ENCODE measurements at places on chromosomes 13 and 19. TPM values are rescaled to one million over a fixed set of nuclear protein-coding genes. Genes with fewer than 3 reads are reported as not detected.

DNA sequence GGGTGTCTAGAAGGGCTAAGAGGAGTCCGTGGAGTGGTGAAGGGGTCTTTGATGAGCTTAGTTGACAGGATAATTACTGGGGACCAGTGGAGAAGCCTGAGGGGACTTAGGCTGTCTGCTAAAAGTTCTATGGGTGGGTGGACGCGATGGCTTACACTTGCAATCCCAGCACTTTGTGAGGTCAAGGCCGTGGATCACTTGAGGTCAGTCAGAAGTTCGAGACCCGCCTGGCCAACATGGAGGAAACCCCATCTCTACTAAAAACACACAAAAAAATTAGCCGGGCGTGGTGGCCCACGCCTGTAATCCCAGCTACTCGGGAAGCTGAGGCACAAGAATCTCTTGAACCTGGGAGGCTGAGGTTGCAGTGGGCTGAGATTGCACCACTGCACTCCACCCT is 2.8 kb upstream of the GSK3A start:
- H3K4me3 ChIP-seq: peak overlapping the region; percentile 89
- no peak for DNase-seq
- H3K27me3 ChIP-seq: no peaks in the 10 kb centered on the region
- peak overlapping the region; percentile 99 for H3K27ac ChIP-seq
- H3K36me3 ChIP-seq: peaks cover 5% of the 10 kb centered on the region

- peak overlapping the region; percentile 31 for H3K4me3 ChIP-seq
- H3K27me3 ChIP-seq: peaks cover 80% of the 10 kb centered on the region
- no peaks in the 10 kb centered on the region for H3K36me3 ChIP-seq
- H3K4me1 ChIP-seq: peaks cover 13% of the 10 kb centered on the region
- DNase-seq: no peak
Observed at GRCh38 chr13:102400675-102401145, 1.1 kb downstream of the FGF14 start.

DNA sequence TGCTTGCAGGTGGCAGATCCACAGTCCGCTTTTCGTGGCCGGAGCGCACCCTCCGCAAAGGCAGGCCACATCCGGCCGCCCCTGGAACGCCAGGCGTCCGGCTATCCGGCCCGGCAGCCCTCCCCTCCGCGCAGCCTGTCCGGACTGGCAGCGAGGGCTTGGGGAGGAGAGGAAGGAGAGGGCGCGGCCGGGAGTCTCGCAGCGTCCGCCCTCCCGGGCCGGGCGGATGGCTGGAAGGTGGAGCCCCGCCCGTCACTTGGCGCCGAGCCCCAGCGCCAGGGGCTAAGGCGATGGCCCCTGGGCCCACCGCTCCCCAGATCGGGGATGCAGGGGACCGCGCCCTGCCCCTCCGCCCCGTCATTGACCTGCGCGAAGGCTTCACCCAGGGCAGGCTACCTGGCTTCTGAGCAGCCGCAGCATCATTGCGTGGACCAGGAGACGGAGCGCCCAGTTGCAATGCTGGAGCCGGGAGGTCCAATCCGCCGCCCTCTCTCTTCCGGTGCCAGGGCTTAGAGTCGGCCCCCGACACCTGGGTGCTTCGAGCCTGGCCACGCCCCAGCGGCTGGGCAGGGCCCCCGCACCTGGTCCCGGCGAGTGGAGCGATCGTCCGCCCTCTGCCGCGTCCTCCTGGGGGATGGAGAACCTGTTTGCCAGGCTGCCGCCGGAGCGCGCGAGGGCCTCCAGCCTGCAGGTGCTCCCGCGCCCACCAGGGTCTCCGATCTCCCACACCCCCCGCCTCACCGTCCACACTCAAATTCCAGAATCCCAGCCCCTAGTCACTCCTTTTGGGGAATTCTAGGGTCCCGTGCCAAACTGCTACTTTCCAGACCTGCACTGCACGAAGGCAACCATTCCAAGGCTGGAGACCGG is at the start of gene FUT1:
TSS of gene FUT1 (minus strand) at position 146 of the 870 bp plus-strand sequence. CDS start 1,360 bp downstream, outside the sequence.
- H3K36me3 ChIP-seq: peaks cover 3% of the 10 kb centered on the region
- peak within 1 kb of the TSS; percentile 97 for H3K27ac ChIP-seq
- H3K4me3 ChIP-seq: peak within 1 kb of the TSS; percentile 82
- peak; percentile 92 for DNase-seq

DNA sequence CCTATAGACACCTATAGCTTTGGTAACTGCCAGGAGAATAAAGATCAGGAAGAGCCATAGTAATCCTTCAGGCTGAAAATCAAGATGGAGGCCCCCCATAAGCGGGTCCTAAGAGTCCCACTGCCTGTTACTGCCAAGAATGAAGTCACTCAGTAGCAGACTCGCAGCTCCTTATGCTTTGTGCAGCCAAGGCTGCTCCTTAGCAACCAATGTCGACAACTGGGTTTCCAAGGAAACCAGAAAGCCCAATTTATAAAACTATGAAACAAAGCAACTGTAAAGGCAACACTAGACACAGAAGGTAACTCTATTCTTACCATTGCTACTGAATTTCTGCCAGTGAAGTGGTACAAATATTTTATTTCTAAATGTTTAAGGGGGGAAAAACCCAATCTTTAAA is 56.5 kb downstream of the DCLK1 start:
- no peak overlapping the region for H3K27ac ChIP-seq
- no peaks in the 10 kb centered on the region for H3K36me3 ChIP-seq
- no peaks in the 10 kb centered on the region for H3K27me3 ChIP-seq
- no peak for DNase-seq
- peaks cover 6% of the 10 kb centered on the region for H3K4me1 ChIP-seq
- no peak overlapping the region for H3K4me3 ChIP-seq

DNA sequence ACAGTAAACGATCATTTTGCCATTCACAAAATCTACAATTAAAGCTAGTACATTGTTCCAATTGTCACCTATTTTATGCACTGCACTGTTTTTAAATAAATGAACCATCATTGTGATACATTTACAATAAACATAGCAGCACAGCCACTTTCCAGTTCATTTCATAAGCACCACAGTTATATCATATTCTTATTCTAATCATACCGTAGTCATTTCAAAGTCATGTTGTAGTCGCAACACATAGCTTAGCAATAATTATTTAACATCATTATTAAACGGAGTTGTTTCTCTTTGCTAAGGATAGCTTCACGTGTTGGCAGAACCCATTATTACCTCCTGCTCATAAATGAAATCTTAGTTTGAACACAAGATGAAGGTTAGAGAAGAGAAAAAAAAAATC is 2.2 kb upstream of the PCDH9 start:
- no peaks in the 10 kb centered on the region for H3K27me3 ChIP-seq
- no peak overlapping the region for H3K4me3 ChIP-seq
- H3K4me1 ChIP-seq: peaks cover 5% of the 10 kb centered on the region
- no peaks in the 10 kb centered on the region for H3K36me3 ChIP-seq

GRCh38 chr13:111121506-111121905 is 6.4 kb downstream of the ARHGEF7 start:
- peak overlapping the region; percentile 62 for H3K27ac ChIP-seq
- peaks cover 41% of the 10 kb centered on the region for H3K27me3 ChIP-seq
- H3K36me3 ChIP-seq: peaks cover 6% of the 10 kb centered on the region
- no peak for DNase-seq
- H3K4me3 ChIP-seq: no peak overlapping the region
- peaks cover 17% of the 10 kb centered on the region for H3K4me1 ChIP-seq

- peaks cover 5% of the 10 kb centered on the region for H3K36me3 ChIP-seq
- H3K4me1 ChIP-seq: no peaks in the 10 kb centered on the region
- H3K27me3 ChIP-seq: no peaks in the 10 kb centered on the region
- DNase-seq: no peak
- no peak overlapping the region for H3K4me3 ChIP-seq
Observed at GRCh38 chr19:16381756-16382401, 57.3 kb downstream of the KLF2 start.

DNA sequence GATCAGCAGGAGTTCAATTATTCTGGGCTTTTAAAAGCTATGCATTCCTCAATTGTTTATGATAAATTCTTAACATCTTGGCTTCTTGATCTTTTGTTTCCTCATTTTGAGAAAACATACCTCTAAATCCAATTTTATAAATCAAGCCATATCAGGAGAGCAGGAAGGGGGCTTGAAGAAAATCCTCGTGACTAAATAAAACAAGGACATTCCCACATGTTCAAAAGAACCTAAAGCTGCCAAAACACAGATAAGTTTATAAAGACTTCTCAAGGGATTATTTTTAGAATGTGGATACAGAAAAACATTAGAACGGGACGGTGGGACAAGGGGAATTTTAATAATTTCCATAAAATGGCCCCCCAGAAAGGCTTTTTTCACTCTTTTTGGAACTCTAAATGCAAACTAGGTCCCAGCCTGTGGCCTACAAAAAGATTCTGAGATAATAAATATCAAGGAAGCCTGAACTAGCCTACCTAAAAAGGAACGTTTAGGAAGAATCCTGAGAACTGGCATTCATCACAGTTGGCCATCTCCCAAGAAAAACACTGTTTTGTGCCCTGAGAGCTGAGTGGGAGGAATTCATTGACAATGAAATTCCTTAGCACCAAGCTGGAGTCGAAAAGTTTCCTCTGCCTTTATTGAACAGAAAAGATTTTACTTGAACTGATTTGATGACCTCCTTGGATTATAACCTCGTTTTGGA is 30.1 kb downstream of the ZAR1L start:
- no peak overlapping the region for H3K4me3 ChIP-seq
- DNase-seq: no peak
- H3K4me1 ChIP-seq: no peaks in the 10 kb centered on the region
- H3K27me3 ChIP-seq: no peaks in the 10 kb centered on the region

DNA sequence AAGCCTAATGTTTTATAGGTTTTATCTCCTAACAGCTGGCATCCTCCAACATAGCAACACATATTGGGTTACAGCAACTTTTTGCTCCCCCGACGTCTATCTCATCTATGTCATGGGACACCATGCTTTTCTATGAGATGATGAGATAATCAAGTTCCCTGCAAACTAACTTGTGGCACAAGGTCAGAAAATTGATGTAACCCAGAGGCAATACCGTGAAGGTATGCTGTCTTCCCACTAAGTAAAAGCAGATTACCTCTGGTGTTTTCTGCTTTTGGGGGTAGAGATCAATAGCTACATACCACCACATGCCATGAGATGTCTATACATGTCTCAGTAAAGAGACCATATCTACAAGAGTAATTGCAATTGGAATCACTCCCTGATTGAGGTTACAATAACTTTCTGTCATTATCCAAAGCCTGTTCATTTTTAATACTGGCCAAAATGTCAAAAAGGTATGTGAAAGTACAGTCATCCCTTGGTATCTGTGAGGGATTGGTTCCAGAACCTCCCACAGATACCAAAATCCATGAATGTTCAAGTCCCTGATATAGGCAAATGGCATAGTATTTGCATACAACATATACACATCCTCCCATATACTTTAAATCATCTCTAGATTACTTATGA is 131.3 kb downstream of the CYSLTR2 start:
- no peak for DNase-seq
- peaks cover 1% of the 10 kb centered on the region for H3K4me1 ChIP-seq
- H3K27ac ChIP-seq: no peak overlapping the region
- H3K27me3 ChIP-seq: no peaks in the 10 kb centered on the region

DNA sequence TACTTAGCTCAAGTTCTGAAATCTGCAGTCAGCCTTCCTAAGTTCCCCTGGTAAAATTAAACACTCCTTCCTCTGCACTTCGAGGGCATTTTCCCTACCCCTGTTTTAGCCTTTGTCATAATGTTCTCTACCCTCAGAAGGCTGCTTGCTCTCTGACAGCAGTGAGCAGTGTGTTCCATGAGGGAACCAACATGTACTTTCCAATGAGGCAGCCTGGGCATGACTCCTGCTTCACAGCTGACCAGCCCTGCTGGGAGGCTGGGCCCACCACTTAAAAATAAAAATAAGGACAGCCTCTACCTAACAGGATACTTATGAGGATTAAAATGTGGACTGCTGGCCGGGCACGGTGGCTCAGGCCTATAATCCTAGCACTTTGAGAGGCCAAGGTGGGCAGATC is 26.4 kb downstream of the RUBCNL start:
- H3K27ac ChIP-seq: peak overlapping the region; percentile 8
- no peaks in the 10 kb centered on the region for H3K4me1 ChIP-seq
- H3K36me3 ChIP-seq: no peaks in the 10 kb centered on the region
- DNase-seq: no peak
- H3K27me3 ChIP-seq: no peaks in the 10 kb centered on the region
- H3K4me3 ChIP-seq: no peak overlapping the region

DNA sequence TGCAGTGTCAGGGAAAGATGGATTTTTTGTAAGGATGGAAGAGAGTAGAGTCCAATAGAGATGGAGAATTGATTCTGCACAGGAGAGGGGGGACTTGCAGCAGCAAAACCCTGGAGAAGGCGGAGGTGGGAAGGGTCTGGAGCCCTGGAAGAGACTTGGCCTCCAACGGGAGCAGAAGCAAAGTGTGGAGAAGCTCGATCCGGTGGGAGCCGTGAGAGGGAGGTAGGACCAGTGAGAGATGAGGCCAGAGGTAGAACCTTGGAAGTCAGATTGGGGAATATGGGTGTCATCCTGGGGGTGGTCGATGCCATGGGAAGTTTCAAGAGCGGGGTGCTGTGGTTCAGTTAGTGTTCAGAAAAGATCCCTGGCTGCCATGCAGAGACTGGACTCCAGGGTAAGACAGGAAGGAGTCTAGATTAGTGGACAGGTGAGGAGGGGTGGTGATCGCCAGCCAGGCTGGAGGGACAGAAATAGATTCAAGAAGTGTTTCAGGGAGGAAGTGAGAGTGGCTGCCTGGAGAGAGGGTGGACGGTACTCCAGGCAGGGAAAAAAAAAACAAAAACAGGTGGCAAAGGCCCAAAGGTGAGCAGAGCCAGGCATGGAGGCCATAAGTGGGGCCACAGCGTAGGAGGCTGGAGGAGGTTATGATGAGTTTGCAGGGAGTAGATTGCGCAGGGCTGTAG is 2.6 kb downstream of the PPP5C start:
- H3K4me1 ChIP-seq: peaks cover 20% of the 10 kb centered on the region
- no peak for DNase-seq
- H3K27ac ChIP-seq: peak overlapping the region; percentile 45
- H3K27me3 ChIP-seq: no peaks in the 10 kb centered on the region
- peaks cover 8% of the 10 kb centered on the region for H3K36me3 ChIP-seq

DNA sequence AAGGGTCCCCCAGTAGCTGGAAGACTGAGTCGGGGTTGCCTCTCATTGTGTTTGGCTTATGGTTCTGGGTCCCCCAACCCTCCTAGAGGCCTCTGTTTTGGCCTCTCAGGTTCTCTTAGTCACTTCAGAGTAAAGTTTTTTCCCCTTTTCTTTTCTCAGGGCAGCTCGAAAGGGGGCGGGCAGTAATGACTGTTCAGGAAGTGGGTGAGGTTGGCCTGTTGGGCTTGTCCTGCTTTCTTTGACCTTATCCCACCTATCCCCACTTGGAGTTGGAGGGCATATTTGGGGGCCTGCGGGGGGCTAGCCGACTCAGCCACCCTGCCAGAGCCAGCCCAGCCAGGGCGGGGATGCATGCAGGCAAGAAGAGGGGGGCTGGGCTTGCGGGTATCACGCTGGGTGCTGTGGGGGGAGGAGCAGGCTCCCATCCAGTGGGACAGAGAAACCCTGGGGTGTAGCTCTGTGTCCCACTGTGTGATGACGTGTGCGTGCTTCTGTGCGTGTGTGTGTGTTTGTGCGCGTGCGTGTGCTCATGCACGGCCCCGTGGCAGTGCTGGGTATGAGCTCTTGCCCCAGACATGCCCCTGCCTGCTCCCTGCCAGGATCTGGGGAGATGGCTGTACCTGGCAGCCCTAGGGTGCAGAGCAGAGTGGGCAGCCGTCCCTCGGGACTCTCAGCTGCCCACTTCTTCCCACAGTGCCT is 1.4 kb downstream of the CIC start:
- H3K27me3 ChIP-seq: no peaks in the 10 kb centered on the region
- peaks cover 22% of the 10 kb centered on the region for H3K4me1 ChIP-seq
- DNase-seq: no peak
- H3K4me3 ChIP-seq: no peak overlapping the region

The METTL21C gene
- not detected for total RNA-seq

The SIGLEC8 gene
- total RNA-seq: not detected

The HOMER3 gene
- 69.4 TPM for total RNA-seq

The IRGC gene
- total RNA-seq: not detected

The KMT2B gene
- total RNA-seq: 70.2 TPM

The CYP2A6 gene
- not detected for total RNA-seq

The ZNF91 gene
- 149 TPM for total RNA-seq
